ENCODE measurements at places on chromosomes 16 and 17. TPM values are rescaled to one million over a fixed set of nuclear protein-coding genes. Genes with fewer than 3 reads are reported as not detected.
A peak's percentile ranks its signal among the peaks of the same experiment; 100 is the strongest.

Gene CFAP97D1
- not detected for total RNA-seq

Gene ACSF2
- 14.4 TPM for total RNA-seq

Gene PSMC5
- 224 TPM for total RNA-seq

Gene TBC1D3E
- not detected for total RNA-seq

Gene KRT25
- total RNA-seq = not detected

Gene PLA2G10
- not detected for total RNA-seq

Gene MILR1
- total RNA-seq = 1.3 TPM

Gene SETD1A
- total RNA-seq = 17.6 TPM

Gene FGF11
- 21.1 TPM for total RNA-seq

Gene SECTM1
- total RNA-seq = 1.2 TPM

DNA sequence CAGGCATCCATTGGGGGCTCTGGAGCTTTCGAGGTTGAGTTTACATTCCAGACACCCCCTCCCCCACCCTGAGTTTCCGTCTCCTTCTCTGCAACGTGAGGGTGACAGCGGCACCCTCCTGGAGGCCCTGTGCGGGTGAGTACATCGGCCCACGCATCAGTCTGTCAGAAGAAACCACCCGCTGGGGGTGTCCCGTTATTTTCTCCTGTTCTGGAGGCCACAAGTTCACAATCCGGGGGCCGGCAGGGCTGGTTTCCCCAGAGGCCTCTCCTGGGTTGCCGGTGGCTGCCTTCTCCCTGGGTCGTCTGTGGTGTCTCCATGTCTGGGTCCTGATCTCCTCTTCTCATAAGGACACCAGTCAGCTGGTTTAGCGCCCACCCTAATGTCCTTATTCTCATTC is 35.7 kb downstream of the GSE1 start:
- no peak for DNase-seq

- DNase-seq = no peak
Observed at GRCh38 chr17:37106049-37106448, 157.3 kb downstream of the AATF start.

DNA sequence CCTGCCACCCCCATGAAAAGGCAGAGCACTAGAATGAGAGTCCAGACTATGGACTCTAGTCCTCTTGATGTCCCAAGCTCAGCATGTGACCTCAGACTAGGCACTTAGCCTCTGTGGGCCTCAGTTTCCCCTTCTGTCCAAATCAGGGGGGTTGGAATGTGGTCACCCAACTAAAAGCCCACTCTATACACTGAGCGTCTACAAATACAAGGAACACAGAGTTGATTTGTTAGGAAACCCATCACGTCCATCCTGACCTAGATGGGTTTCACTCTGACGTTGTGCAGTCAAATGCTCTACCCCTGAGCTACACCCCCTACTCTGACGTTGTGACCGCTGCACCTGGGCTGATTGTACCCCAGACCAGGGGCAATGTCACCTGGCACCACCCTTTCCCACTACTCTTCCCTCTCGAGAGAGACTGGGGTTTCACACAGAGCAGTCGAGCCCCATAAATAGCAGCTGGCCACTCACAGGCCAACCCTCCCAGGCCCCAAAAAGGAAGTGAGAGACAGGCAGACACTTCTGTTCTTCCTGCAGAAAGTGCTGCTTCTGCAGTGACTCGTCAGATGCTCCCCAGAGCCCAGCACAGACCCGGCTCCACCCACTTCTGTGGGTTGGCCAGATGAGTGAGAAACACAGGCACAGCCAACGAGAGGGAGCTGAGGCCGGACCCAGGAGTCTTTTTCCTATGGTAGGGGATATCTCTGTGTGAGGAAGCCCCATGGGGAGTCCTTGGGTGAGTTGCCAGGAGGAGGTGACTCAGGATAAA is 16.1 kb upstream of the TNFRSF13B start:
- DNase-seq = peak; percentile 76

DNA sequence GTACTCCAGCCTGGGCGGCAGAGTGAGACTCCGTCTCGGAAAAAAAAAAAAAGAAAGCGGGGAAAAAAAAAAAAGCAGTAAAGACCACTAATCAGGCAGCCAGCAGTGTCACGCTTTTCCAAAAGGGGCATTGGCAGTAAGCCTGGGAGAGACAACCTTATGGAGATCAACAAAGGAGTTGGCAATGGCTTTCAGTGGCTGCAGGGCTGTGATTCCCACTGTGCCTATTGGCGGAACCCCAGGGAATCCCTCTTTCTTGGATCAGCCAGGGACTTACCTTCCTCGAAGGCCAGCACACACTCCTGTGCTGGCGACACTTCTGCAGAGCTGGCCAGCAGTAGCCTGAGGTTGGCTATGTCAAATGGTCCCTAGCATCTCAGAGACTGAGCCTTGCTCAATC is 43.2 kb upstream of the ZFHX3 start:
- DNase-seq = no peak

- DNase-seq = no peak
Observed at GRCh38 chr17:69282002-69282401, 44.9 kb downstream of the ABCA5 start.

- no peak for DNase-seq
Observed at GRCh38 chr16:8733849-8734540, 59.6 kb downstream of the ABAT start.

DNA sequence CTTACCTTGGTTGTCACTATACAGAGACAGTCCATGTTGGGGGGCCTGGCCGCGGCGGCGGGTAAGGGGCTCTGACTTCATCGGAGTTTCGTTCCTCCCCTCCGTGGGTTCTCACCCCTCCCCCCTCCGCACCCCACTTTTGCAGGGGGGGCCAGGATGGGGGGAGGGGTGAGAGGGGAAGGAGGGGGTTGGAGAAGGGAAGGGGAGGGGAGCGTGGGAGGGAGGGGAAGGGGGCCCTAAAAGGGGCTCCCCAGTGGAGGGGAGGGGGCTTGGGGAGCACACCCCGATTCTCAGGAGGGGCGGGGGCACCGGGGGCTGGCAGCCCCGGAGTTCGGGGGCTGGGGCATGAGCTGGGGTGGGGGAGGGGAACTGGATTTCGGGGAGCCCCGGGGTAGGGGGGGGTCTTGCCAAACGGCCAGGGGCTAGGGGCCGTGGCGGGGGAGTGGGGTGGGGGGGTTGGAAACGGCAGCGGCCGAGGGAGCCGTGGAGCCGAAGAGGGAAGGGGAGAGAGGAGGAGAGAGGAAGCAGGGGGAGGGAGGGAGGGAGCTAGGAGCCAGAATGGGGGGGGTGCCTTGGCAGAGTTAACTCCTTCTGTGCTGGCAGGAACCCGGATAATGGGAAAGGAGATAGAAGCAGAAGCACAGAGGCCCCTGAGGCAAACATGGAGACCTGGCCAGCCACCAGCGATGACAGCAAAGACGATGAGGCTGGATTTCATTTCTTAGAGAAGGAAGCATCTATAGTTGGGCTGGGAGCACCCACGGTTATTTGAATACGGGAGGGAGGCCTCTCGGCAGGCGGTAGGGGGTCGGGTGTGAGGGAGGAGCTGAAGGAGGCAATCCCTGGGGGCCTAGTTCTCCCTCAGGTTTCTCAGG is 2.3 kb downstream of the DLG4 start:
- peak; percentile 70 for DNase-seq

DNA sequence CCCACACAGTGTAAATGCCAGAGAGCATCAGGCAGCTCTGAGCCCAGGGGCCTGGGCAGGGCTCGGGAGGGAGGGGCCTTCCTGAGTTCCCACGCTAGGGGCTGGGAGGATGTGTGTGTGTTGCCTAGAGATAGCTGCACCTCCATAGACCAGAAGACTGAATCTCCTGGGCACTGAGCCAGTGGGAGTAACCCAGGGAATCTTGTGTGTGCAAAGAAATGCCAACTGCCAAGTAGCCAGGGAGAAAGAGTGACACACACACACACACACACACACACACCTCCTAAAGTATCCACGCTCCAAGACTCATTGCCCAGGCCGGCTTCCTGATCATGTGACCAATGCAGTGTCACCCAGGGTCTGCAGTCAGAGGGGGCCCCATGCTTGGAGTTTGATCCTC is 166.2 kb upstream of the RPL38 start:
- no peak for DNase-seq

GRCh38 chr17:11279776-11280344 is 38.8 kb downstream of the SHISA6 start:
- DNase-seq = no peak

- no peak for DNase-seq
Observed at GRCh38 chr17:77089124-77089490, 51.7 kb upstream of the SEC14L1 start.

- peak; percentile 98 for DNase-seq
Observed at GRCh38 chr16:25106567-25107465, 4.7 kb upstream of the LCMT1 start.

GRCh38 chr16:87728026-87728425 is 37.8 kb downstream of the KLHDC4 start:
- no peak for DNase-seq

GRCh38 chr17:49201481-49201927 is 8.9 kb downstream of the GNGT2 start:
- no peak for DNase-seq

DNA sequence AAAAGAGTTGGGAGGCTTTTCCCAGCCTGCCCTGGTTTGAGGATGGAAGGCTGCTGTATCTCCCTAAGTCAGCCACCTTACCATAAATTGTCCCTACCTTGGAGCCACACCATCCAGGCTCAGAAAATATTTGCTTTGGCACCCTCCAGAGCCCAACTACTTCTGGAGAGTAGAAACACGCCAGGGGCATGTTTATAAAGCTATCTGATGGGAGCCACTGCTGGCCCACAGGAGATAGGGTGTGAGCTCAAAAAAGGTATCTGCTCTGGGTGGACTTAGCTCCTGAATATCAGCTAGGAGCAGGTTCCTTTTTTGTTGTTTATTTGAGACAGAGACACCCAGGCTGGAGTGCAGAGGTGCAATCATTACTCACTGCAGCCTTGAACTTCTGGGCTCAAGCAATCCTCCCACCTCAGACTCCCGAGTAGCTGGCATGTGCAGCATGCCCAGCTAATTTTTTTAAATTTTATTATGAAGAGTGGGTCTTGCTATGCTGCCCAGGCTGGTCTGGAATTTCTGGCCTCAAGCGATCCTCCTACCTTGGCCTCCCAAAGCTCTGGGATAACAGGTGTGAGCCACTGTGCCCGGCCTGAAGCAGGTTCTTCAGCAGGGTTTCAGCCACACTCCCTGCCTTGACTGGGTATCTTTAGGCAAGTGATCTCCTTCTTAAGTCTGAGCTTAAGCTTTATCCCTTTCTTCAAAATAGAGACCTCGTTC is 147.1 kb downstream of the SALL1 start:
- DNase-seq = no peak

DNA sequence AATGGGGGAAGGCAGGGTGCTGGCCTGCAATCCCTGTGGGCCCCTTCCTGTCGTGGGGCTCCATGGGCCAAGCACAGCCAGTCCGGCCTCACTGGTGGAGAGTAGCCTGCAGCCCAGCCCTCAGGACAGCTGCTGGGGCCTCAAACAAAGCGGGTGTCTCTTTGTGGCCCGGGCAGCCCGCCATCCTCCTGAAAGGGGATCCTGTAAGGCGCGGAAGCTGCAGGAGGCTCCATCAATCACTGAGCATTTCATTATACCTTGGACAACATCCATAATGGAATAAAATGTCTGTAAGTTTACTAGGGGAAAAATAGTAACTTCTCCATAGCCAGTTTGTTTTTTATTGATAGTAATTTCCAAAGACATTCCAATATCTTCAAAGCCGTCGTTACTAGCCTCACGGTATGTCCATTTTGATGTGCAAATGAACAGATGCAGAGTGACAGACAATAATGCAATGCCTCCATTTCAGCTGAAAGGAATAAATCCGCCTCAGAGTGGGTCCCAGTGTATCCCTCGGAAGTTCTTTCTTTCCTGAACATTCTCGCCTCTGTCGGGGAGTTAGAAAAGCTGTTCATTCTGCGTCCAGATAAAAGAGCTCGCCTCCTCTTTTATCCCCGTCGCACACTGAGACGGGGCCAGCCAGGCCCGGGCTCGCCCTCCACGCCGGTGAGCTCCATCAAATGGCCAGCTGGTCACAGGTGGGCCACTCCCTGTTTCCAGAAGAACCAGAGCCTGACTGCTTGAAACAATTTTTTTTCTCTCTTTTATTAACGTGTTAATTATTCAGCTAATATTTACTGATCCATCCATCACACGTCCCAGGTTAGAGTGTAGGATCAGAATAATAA is 14.4 kb downstream of the WSCD1 start:
- peak; percentile 91 for DNase-seq

- DNase-seq = peak; percentile 45
Observed at GRCh38 chr17:40014375-40014980, 762 bp upstream of the CSF3 start.

DNA sequence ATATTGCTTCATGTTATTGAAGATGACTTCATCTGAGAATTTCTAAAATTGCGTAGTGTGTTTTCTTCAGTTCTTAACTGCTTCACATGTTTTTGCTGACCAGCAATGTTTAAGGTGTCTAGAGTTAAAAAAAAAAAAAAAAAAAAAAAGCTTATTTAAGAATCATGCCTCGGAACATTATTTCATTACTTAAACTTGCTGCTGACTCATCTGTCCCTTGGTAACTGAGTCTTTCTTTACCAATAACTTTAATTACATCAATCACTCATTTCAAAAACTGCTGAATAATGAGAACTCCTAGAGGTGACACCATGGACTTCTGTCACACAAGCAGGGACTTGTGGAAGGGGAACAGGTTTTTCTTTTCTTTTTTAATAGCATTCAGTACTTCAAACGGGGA is 16.2 kb downstream of the IRX5 start:
- no peak for DNase-seq

GRCh38 chr17:66610361-66611133 is 224.4 kb upstream of the CACNG5 start:
- DNase-seq = no peak

DNA sequence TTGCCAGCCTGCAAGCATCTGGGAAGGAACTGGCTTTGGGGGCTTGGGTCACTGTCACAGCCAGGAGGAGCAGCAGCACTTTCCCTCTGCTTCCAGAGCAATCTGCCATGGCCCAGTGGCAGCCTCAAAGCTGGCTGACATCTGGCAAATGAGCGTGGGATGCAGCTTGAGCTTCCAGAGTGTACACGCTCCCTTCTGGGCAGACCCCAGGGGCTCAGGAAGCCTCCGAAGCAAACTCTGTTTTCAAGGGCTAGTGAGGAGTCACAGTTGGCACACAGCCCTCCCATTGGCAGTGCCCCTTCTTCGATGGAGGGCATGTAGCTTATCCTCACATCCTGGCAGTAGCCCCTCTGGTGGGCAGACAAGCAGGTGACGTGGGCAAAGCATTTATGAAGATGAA is 249.6 kb downstream of the ENGASE start:
- DNase-seq = no peak

GRCh38 chr16:1042866-1043265 is 29.7 kb upstream of the SSTR5 start:
- no peak for DNase-seq

GRCh38 chr17:78706271-78706915 is 75.7 kb downstream of the CYTH1 start:
- DNase-seq = no peak

DNA sequence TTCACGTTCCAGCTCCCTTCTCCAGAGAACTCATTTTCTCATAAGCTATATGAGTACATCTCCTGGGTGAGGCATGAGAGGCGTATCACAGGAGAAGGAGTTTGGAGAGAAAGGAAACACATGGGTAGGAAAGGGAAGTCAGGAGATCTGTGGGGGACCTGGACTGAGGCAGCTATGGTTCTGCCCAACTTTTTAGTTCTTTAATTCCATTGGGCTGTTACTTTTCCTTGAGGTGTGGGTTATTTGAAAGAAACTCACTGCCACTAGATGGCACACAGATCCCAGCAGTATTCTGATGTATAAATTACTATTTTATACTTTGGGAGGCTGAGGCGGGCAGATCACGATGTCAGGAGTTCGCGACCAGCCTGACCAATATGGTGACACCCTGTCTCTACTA is 63.6 kb downstream of the NUP93 start:
- no peak for DNase-seq
